ENCODE measurements at places on chromosomes 4 and X. TPM values are rescaled to one million over a fixed set of nuclear protein-coding genes. Genes with fewer than 3 reads are reported as not detected.

Gene XKRX
- 0.72 TPM for total RNA-seq

Gene UGT8
- 0.15 TPM for total RNA-seq

Gene GPC3
- not detected for total RNA-seq

Gene DDX53
- total RNA-seq, result not detected

Gene NCAPG
- total RNA-seq, result 28.2 TPM

Gene IRAK1
- 227 TPM for total RNA-seq

Gene TBC1D1
- total RNA-seq, result 27.4 TPM

Gene GABRQ
- 0.25 TPM for total RNA-seq

Gene HDAC8
- 27.1 TPM for total RNA-seq

Gene EVC2
- 2.5 TPM for total RNA-seq

Gene KLHL5
- total RNA-seq, result 57.5 TPM

Gene PCDH7
- total RNA-seq, result 0.12 TPM

Gene BST1
- 17.0 TPM for total RNA-seq

Gene SPANXA1
- not detected for total RNA-seq

Gene NAA11
- total RNA-seq, result not detected

Gene CLGN
- total RNA-seq, result 5.3 TPM

Gene PI4K2B
- 2.9 TPM for total RNA-seq

Gene PAGE4
- not detected for total RNA-seq

Gene FGFR3
- 2.3 TPM for total RNA-seq

Gene ATP1B4
- total RNA-seq, result not detected

Gene ITIH6
- total RNA-seq, result not detected

Gene LDOC1
- total RNA-seq, result 105 TPM

Gene PSAPL1
- 0.14 TPM for total RNA-seq

Gene CLDN34
- not detected for total RNA-seq

Gene PCYT1B
- not detected for total RNA-seq

Gene ZNF630
- total RNA-seq, result 0.49 TPM

Gene EDA2R
- 12.2 TPM for total RNA-seq

Gene HSFX1
- 0.43 TPM for total RNA-seq

Gene PDZD4
- 3.6 TPM for total RNA-seq
